ENCODE measurements at places on chromosomes 3 and 15. TPM values are rescaled to one million over a fixed set of nuclear protein-coding genes. Genes with fewer than 3 reads are reported as not detected.
A peak's percentile ranks its signal among the peaks of the same experiment; 100 is the strongest.

DNA sequence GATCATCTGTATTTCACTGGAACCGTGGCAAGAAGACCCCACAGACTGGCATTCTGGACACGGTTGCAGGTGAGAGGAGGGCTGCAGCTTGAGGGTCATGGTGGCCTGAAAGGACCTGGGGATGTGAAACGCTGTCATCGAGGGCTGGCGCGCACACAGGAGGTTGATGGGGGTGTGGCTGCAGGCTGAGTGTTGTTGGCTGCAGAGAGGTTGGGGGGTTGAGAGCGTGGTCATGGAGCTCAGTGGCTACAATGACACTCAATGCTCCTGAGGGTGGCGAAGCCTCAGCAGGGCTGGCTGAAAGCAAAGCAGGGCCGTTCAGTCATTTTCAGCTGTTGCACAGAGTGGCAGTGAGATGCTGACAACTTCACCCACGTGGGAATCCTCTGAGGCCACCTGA lies 21.0 kb downstream of the CPN2 start:
- DNase-seq: no peak

GRCh38 chr15:55740359-55740878 lies 2.5 kb downstream of the PRTG start:
- DNase-seq: no peak

GRCh38 chr3:154071146-154071545 lies 50.0 kb upstream of the ARHGEF26 start:
- DNase-seq: no peak

DNA sequence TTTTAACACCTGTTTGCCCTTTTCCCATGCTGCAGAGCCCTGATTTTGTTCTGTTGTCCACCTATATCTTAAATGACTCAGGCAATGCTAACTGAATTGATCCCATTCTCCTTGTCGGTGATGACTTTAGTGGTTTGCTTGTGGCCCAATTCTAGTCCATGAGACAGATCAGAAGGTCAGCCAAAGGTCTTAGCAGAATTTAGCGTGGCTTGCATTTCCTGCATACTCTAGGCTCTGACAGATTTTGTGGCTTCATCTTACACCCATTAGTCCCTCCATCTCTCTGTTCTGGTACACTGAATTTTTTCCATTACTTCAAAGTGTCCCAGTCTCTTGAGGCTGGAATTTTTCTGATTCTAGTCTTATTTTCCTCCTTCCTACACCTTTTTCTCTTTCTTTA lies 161.9 kb downstream of the STAC start:
- peak; percentile 7 for DNase-seq

GRCh38 chr15:95113041-95113440 lies 881.7 kb downstream of the MCTP2 start:
- DNase-seq: no peak

DNA sequence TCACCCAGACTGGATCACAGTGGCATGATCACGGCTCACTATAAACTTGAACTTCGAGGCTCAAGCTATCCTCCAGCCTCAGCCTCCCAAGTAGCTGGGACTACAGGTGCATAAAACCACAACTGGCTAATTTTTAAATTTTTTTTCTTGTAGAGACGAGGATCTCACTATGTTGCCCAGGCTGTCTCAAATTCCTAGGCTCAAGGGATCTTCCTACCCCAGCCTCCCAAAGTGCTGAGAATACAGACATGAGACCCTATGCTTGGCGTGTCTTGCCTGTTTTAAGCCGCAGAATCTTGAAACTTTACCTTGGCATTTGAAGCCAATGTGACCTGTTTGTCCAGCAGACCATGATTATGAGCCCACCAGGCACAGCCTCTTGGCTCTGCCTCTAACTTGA lies 119.9 kb downstream of the OPA1 start:
- DNase-seq: no peak

DNA sequence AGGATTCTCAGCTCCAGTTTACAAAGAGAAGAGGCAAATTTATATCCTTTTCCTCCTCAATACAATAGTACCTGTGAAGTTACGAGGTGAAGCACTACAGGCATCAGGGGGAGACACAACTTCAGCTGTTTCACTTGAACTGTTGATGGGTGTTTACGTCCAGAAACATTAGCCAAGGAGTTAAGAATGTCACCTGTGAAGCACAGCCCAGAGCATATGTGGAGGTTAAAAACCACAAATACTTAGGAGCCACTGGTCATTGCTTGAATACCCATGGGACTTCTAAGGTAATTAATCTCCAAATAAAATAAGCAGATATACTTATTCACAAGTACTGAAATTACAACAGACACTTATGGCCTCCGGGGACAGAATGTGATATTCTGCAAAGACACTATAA lies 246.5 kb downstream of the ULK4 start:
- no peak for DNase-seq

Gene ACKR2
- total RNA-seq: not detected

- no peak for DNase-seq
These were observed 828 bp downstream of the THOC7 start for GRCh38 chr3:63862804-63863149.

- DNase-seq: no peak
These were observed 28.3 kb upstream of the AP4E1 start for GRCh38 chr15:50880206-50880605.

Gene BNIP2
- total RNA-seq: 159 TPM

Gene IMPG2
- under 0.01 TPM for total RNA-seq

DNA sequence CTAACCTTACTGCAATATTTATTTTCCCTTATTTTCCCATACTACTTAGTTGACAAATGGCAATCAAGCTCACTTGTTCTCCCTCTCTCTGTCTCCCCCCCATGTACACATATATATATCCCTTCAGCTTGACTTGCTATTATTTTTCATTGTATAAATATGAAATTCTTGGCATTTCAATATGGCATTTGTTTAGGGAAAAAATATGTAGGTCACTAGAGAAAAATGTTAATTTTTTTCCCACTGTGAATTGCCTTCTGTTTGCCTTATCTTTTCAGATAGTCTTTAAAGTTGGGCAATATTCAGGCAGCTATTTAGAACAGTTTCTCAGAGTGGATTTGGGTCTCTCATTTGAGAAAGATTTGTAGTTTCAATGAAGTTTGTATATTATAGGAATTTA lies 62.8 kb upstream of the UTS2B start:
- DNase-seq: no peak

DNA sequence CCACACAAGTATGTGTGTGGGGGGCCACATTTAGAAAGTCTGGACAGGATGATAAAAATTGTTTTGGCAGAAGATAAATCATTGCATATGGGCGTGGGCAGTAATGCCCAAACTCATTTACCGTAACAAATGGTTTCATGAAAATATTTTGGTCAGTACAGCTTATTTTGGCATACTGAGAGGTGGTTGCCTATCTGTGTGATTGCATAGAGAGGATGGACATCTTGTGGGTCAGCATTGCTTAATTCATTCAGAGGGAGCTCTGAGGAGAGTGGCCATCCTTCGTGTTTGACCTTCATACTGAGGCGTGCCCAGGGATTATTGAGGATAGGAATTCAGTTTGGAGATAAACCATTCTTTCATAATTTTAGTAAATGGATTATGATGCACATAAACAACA lies 162.5 kb downstream of the GAP43 start:
- DNase-seq: peak; percentile 28

Gene C2CD4A
- total RNA-seq: not detected

Gene FAM162A
- 72.1 TPM for total RNA-seq

Gene SAMMSON
- total RNA-seq: 0.48 TPM

Gene AGTR1
- total RNA-seq: 0.10 TPM

DNA sequence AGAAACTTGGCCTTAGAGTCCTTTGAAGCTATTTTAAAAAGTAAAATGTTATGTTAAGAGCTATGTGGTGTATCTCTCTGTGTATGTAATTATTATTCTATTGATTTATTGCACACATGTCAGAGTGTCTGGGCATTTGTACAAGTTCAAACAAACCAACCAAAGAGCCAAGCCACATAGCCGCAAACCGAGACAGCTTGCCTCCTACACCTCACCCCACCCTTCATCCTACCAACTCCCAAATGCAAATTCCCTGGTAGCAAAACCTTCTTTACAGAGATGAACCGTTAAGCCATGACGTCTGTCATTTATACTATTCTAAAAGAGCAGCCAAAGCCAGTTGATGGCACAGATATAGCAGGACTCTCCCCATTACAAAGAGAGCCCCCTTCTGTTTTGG lies 332.3 kb downstream of the ERC2 start:
- peak; percentile 65 for DNase-seq

DNA sequence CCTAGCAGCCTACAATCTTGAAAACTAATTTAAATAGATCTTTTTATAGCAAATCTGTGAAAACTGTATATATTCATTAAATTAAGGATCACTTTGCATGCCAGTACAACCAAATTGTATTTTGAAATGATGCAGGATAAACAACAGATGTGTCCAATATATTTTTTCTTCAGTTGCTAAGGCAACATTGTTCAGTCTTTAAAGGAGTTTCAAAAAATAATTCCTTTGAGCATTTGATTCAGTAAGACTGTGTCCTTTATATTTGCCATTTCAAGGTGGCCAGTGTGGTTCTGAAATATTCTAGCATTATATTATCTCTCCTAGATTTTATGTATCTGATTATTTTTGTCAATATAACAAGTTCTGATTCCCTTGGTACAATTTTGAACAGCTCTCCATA lies 254.7 kb downstream of the PLOD2 start:
- DNase-seq: no peak

Gene CACNA2D2
- total RNA-seq: not detected

DNA sequence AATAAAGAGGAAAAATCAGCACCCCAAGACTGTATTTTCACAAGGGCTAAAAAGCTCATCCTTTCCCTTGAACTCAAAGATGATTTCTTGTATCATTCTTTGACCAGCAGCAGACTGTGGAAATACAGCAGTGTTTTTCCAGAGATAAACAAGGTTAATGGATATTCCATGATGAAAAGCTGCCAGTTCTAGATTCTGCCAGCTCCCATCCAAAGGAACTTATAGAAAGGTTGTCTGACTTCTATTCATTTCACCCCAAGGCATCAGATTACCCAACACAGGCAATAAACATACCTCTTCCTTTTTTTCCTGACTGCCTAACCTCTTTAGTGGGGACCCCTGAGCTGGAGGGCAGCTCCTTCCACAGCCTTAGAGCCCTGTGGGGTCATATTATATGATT lies 375.8 kb upstream of the THBS1 start:
- no peak for DNase-seq

DNA sequence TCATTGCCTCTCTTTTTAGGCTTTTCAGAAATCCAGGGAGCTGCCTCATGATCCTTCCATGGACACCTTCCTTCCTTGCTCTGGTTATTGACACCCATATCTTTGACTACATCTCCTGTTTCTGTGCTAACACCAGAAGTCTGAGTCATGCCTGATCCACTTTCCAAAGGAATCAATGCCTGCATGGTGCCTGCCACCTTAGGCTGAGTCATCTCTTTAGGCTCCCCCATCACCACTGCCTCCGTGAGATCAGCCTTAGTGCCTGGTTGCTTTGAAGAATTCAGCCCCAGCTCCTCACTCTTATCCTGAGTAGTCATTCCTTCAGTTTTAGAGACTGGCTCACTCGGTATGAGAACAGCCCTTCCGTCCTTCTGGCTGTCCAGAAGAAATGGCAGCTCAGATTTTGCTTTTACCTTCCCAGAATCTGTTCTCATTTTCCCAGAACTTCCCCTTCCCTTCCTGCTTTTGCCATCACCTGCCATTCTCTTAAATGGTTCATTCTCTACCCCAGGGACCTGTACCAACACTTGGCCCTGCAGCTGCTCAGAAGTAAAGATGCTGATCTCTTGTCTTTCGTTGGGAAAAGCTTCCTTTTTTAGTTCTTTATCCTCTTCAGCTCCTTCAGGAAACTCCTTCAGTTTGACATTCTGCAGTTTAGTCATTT lies 105.3 kb downstream of the MAP4 start:
- peak; percentile 92 for DNase-seq

Gene VEPH1
- total RNA-seq: 85.5 TPM

GRCh38 chr3:52315977-52316764 lies at the start of gene DNAH1:
DNAH1 (plus strand) TSS chr3:52316319; CDS start chr3:52322443, 6,124 bp downstream.
- no peak for DNase-seq

DNA sequence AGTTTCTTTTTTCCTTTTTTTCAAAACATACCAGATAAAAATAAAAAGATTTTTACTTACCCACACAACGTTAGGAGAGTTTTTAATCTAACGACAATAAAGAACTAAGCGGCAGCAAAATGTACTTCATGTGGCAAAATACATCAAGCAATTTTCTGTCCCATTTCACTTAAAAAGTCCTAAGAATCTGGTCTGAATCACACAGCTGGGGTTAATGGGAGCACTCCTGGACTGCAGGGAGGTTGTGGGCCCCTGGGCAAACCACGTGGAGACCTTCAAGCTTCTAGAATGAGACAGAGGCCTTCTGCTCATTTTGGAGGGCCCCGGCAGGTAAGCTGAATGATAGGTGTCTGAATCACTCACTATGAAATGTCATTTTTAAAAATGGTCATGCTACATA lies 193.8 kb downstream of the RORA start:
- no peak for DNase-seq

GRCh38 chr3:25355034-25355885 lies 72.8 kb upstream of the RARB start:
- DNase-seq: peak; percentile 8

Gene IL17RE
- total RNA-seq: not detected

Gene GUCA1C
- not detected for total RNA-seq

GRCh38 chr3:177050501-177051237 lies 146.6 kb downstream of the TBL1XR1 start:
- peak; percentile 55 for DNase-seq

Gene LDHAL6B
- not detected for total RNA-seq
